ENCODE measurements at places on chromosomes 12 and 14.

GRCh38 chr14:103124501-103125001, 1.3 kb downstream of the TNFAIP2 start:
- DNase-seq = no peak

DNA sequence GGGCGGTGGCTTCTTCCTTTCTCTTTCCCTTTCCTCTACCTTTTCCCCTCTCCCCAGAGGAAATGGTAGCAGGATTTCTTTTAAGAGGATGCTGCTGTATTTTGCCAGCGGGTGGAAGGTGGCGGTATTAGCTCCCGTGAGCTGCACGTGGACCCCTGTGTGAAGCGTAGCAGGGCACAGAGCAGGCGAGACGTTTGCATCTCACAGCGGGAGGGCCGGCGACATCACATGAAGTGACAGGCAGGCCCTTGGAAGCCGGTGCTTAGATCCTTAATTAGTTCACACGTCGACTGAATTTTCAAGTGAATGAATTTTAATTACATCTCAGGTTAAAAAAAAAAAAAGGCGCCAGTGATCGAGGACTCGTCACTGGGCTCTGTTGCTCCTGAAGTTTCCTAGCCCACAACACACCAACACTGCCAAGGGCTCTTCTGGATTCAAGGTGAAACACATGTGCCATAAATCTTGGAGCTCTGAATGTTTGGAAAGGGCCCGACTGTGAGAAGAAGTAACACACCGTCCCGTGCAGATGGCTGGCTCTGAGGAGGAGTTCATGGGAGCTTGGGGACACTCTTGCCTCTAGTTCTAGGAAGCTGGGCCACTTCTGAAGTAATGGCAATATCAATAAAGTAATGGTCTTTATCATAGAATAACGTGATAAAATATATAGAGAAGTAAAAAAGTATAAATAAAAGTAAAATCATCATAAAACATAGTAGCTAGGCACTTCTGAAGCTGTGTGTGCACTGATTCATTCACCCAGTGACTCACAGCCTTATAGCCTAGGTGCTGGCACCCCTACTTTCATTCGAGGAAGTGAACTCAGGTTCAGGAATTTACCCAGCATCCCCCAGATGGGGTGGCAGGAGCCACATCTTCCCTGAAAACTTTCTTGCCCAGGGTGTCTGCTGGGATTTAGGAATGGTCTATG, 75.3 kb downstream of the AACS start:
- DNase-seq = no peak

DNA sequence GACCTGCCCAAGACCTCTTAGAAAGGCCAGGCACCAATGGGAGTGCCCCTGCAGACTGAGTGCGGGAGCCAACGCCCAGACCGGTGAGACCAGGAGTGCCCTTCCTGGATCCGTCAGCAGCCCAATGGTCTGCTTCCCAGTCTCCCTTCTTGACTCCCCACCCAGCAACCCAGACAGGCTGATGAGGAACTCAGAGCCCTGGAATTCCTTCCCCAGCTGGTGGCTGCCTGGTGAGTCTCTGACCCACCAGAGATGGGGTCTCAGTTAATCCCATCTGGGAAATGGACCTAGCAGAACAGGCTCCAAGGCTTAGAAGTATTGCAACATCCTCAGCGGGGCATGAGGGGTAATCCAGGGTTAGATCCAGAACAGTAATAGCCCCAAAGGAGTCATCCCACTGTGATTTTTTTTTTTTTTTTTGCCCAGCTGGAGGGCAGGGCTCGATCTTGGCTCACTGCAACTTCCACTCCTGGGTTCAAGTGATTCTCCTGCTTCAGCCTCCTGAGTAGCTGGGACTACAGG, 1.5 kb upstream of the RASAL1 start:
- no peak for DNase-seq

DNA sequence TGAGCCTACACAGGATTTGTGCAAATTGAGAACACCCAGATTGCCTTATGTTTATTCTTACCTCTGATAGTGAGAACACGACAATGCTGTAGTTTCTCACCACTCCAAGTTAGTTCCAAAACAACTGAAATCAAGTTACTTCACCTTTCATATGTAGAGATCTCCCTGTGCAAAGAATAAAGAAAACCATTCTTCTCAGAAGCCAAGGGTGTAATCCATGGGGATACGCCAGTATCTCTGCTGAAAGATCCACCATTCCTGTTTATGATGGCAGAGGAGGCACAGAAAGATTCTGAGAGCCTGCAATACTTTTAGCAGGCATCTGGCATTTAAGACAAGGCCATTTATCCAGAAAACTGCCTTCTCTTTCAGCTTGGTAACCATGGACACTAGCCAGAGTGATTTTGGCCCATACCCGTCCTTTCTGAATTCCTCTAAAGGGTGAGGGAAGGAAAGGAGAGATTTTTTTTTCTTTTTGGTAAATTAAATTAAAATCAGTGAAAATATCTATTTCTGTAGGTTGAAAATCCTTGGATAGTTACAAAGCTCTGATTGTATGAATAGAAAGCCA, 355.4 kb upstream of the FAR2 start:
- no peak for DNase-seq

DNA sequence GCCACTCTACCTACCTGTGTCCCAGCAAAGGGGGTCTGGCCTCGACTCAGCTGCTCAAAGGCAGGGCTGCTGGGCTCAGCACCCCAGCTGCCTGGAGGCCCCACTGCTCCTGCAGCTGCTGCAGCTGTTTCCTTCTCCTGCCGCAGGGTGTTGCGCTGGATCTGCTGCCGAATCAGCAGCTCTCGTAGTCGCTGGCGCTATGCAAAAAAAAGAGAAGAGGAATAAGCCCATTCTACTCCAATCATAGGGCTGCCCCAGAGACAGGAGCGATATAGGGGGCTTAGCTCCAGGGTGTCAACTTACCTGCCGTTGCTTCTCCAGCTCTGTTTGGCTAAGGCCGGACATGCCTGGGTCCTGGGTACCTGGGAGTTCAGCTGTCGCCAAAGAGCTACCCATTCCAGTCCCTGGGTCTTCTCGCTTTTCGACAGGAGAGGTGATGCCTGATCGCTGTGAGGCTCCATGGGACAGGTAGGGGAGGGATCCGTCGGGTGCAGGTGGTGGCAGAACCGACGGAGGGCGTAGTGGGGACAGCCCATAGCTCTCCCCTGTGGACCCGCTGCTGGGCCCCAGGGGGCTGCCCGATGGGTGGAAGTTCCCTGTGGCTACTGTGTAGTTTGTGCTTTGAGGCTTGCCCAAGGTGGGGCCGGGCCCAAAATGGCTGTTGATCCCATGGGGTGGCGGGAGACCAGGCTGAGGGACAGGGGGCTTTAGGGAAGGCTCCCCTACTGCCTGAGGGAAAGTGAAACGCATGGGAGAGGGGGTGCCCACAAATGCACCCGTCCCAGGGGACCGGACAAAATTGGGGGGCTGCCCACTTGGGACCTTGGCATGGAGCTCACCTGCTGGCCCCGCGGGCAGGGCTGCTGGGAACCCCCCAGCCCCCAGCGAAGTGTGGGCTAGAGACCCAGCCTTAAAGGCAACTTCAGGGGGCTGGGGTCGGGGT, 20.9 kb downstream of the KMT2D start:
- no peak for DNase-seq

Data from stimulated activated CD4-positive, alpha-beta T cell treated with anti-CD3 and anti-CD28 coated beads, Interleukin-1b, Interleukin-23, amount 100 ng/mL, for 1 hour (primary cell).